GM12878 (cell line): ENCODE measurements at places on chromosomes 3 and 15.

DNA sequence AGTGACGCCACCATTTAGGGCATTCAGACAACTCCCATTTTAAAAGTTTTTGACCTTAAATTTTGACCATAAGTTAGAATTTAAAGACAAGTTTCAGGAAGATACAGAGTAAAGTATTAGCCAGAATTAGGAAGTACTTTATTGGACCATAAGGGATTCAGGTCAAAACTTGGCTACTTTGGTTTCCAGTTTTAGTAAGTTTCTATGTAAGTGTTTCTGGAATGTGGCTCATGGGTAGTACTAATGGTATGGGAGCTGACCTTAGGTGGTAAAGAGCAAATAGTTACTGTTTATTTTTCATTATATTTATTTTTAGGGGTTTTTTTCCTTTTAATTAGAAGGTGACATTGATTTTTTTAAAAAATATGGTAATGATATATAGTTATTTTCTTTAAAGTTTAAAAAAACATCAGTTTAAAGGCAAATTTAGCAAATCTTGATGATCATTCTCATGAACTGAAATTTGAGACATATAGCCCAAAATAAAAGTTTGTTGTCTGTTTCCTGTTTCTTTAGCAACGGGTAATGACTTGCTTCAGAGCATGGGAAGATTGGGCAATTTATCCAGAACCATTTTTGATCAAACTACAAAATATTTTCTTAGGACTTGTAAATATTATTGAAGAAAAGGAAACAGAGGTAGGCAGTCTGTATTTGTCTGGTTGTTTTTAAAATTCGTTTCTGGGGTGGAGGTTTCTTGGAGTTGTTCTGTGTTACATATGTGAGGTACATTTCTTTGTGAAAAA is 34.3 kb downstream of the U2SURP start:
- DNase-seq, result no peak

DNA sequence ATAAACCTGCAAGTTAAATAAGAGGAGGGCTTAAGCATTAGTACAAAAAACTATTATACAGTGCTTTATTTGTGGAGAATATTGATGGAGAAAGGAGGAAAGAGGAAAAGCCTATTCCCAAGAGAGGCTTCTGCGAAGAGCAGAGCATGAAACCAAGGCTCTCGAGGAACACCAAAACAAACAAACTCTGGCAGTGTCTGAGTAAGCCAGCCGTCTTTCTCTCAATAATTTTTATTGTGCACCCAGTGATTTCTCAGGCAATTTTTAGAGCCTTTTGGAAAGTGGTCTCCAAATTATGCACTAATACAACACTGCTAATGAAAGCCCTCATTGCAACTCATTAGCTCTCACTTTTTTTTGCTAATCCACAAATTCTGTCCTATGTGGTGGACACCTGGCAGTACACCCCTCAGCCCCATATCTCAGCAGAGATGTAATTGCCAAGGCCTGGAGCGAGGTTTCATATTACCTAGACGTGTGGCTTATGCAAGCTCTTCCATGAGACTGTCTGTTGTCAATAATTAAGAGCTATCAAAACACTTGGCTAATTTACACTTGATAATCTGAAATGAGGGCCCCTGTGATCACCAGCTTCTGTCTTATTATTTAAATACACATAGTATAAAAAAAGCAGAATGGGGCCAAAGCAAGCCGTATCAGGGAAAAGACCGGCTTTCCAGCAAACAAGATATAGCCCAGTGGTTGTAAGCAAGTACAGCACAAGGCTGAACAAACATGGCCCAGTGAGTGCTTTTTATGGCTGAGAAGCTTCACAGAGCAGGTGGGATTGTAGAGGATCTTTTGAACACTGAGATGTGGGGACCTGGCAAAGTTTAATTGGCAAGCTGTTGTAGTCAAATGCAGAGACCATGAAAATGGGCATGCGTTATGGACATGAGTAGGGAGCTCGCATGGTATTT is 216.9 kb downstream of the ROBO2 start:
- DNase-seq, result no peak

DNA sequence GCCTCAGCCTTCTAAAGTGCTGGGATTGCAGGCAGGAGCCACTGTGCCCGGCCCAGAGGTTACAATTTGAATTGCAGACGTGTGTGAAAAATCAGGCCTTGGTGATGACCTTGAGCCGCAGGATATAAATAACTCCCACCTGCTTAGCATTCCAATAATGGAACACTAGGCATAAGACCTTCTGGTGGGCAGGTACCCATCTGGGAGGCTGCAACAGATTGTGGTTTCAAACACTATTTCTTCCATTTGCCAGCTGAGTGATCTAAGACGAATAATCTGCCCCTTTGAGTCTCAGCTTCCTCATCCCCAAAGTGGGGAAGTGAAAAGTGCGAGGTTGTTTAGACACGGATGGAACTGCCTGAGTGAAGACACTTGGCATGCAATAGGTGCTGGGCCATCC is 47.7 kb upstream of the HERC1 start:
- peak; percentile 81 for DNase-seq

DNA sequence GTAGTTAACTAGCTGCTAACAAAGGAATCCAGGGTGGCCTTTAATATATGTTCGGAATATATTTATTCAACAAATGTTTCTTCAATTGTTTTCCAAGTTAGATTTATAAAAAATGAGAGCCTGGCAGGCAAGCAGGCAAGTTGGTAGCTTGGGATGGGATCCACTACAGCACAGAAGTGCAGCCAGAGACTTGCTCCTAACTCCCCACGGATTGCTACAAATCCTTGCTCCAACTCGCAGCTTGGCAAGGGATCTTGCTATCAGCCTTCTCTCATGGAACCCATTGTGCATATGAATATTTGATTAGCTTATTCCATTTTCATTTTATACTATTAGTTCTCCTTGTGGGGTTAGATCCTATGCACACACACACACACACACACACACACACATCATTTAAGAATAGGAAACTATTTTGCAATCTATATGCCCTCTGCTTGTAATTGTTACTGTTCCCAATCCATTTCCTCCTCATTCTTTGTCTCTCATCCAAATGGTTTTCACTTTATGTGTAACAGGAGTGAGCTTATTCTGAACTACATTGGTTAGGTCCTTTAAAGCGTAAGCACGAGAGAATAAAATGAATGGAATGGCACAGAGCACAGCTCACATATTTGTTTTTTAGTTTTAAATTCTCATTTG is 505.6 kb downstream of the LPP start:
- no peak for DNase-seq

DNA sequence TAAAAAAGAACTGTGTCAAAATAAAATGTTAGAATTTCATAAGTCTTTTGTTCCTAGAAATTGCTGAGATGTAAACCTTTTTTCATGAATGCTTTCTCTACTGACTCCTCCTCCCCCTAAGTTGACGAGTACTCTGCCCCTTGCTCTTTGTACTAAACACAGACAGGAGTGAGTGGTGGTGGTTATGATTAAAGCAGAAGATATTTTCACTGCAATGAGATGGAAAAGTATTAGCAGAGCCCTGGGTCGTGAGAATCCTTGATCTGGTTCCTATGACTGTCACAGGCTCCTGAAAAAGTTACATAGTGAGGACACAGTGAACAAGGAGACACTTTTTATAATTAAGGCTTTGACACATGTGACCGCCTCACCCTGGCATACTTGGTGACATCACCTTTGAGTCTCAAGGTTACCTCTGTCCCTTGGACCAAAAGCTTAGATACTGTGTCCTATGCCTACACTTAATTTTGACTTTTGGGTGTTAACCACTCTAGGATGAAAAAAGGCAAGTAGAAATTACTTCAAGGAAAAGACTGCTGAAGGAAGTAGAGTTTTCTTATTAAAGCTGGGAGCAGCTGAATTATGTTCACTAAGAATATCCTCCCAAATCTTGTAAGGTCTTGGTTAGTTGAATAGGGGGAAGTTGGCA is 130.4 kb upstream of the LYSMD4 start:
- DNase-seq, result no peak

GRCh38 chr3:118472586-118472985 is 562.1 kb downstream of the IGSF11 start:
- DNase-seq, result no peak

GRCh38 chr3:53221345-53221744 is 34.5 kb downstream of the TKT start:
- no peak for DNase-seq

GRCh38 chr3:134772591-134772990 is 22.5 kb upstream of the EPHB1 start:
- DNase-seq, result no peak

- peak; percentile 41 for DNase-seq
Measured at GRCh38 chr15:52682781-52683180, 3.6 kb upstream of the ATOSA start.

DNA sequence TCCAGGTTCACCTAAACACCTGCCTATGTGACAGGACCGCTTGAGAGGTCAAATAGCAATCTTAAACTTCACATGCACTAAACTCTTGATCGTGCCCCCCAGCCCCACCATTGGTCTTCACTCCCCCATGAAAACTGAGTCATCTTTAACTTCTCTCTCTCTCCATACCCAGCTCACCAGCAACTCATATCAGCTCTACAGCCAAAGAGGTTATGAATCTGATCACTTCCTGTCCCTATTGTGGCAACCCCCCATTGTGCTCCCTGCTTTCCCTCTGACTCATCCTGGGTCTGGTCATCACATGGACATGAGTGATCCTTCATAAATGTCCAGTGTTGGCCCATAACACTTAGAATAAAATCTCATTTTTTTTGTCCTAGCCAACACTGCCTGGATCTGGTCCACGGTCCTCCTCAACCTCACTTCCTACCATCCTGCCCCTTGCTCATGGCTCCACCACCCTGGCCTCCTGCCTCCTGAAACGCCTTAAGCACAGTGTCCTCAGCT is 103.4 kb upstream of the HACD2 start:
- DNase-seq, result no peak

GRCh38 chr3:171380711-171381425 is 79.3 kb downstream of the TNIK start:
- DNase-seq, result no peak

GRCh38 chr3:5095886-5096285 is 26.2 kb upstream of the ARL8B start:
- no peak for DNase-seq

- no peak for DNase-seq
Measured at GRCh38 chr15:96181873-96182301, 148.6 kb upstream of the NR2F2 start.

DNA sequence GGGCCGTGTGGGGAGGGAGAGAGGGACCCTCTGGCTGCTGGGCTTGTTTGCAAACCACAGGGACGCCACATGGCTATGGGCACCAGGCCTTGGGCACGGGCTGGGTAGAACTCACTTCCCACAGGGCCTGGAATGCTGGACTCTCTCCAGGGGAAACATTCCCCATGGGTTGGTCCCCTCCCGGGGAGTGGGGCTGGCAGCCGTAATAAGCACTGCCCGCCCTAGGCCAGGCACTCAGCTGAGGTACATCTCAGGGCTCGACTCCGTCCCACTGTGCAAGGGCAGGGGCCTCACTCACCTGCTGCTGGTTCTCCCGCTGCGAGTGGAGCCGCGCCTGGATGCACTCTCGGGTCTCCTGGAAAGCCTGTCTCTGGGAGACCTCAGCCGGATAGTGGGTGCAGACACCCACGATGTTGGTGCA is 96.7 kb downstream of the ADCY5 start:
- no peak for DNase-seq

DNA sequence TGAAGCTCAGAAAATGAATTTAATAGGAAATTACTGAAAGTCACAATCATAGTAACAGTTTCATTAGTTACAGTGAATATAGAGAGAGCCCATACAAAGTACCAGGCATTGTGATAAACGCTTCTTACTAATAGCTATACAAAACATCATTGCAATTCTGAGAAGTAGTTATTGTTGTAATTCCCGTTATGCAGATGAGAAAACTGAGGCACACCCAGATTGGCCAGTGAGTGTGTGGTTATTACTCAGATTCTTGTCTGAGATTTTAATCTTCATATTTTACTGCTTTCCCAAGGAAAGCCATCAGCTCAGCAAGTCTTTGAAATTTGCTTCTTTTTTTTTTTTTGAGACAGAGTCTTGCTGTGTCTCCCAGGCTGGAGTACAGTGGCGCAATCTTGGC is 14.3 kb downstream of the FLNB start:
- DNase-seq, result no peak

- DNase-seq, result no peak
Measured at GRCh38 chr15:31399544-31400171, 73.0 kb downstream of the KLF13 start.

- DNase-seq, result no peak
Measured at GRCh38 chr15:47987461-47987860, 133.3 kb upstream of the SLC24A5 start.

- DNase-seq, result no peak
Measured at GRCh38 chr15:62737551-62737950, 305.0 kb upstream of the TPM1 start.

GRCh38 chr3:42688016-42688415 is 2.7 kb downstream of the KLHL40 start:
- no peak for DNase-seq

- no peak for DNase-seq
Measured at GRCh38 chr3:45907769-45908705, 21.7 kb downstream of the CCR9 start.

GRCh38 chr3:20574746-20575145 is 388.7 kb upstream of the SGO1 start:
- no peak for DNase-seq

DNA sequence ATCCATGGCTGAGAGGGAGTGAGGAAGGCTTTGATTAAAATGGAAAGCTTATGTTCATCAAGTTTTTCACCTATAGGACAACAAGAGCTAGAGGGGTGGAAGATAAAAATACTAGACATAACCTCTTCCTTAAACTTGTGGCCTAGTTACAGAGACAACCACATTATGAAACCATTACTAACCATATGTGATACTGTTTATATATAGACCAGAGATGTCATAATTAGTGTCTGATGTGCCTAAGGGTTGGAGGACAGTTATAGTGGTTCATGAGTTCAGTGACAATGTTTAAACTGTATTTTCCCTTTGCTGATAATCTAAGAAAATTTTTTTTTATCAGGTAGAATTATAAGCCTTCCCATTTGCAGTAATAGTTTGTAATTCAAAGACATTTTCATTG is 23.7 kb downstream of the PHLDB2 start:
- DNase-seq, result no peak

- no peak for DNase-seq
Measured at GRCh38 chr3:63429905-63430304, 151.8 kb downstream of the SYNPR start.

GRCh38 chr3:138051947-138052802 is 42.2 kb downstream of the CLDN18 start:
- no peak for DNase-seq

DNA sequence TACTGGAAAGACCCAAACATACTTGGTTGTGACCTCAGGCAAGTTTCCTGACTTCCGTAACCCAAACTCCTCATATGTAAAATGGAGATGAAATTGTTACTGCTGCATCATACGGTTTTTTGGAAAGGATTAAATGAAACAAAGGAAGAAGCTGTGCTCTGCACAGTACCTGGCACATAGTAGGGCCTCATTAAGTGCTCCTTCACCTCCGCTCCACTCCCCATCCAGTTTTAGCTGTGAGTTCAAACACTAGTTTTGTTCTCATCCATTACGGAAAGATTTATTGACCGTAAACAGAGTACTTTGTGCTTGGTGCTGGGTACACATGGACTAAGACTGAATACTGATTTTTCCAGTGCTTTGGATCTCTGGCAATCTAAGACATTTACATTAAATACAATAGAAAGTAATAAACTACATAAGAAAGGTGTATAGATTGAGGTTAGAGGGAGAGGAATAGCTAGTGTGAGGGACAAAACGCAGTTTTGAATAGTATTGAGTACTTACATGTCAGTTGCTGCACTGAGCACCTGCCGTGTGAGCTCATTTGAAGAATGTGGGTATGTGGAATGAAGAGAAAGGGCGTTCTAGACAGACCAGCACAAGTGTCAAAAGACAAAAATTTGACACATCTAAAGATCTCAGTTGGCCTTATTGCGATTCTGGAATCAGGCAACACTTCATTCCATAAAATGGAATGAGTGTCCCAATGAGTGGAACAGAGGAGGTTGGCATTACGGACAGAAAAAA is 594 bp upstream of the ICE2 start:
- DNase-seq, result peak; percentile 15
